ENCODE measurements at places on chromosomes 3 and 15. TPM values are rescaled to one million over a fixed set of nuclear protein-coding genes. Genes with fewer than 3 reads are reported as not detected.
A peak's percentile ranks its signal among the peaks of the same experiment; 100 is the strongest.

EIF4A2 gene
- 626 TPM for total RNA-seq

- DNase-seq = no peak
These were observed 602.1 kb upstream of the ZNF385D start for GRCh38 chr3:22353126-22353525.

DNA sequence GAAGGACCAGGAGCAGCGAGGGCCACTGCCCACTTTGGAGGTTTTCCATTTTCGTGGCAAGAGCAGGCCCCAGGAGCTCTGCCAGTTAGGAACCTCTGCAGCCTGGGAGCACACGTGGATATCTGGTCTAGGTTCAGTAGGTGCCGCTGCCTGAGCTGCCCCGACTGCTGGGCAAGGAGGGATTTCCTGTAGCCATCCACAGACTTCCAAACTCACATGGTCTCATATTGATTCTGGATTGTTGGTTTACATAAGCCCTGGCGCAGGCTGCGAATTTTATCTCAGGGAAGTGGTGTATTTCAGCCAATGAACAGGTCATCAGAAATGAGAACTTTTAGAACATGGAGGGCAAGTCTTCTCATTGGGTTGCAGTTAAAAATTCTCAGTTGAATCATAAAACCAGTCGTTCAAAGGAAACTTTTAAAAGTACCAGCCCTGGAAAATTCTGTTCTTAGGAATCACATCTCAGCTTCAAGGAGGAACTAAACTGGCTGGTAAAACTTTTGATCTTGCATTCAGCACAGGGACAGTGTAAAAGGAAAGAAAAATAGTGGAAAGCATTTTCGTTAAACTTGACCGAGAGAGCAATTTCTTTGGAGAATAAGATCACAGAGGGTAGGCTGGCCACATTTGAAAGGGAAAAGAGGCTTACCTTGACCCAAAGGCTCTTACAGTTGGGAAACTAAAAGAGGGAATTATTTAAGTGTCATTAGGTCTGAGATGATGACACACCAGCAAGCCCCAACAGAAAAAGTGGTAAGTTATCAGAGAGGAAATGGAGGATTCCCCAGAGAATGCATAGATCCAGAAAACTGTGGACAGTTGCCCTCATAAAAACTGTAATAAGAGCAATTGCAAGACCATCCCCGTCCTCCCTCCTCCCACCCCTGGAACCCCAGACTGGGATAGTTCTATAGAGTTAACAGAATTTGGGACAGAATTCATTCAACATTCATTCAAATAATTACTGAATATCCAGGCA, 6.4 kb upstream of the RTP3 start:
- no peak for DNase-seq

- DNase-seq = no peak
These were observed 340.3 kb downstream of the NTRK3 start for GRCh38 chr15:87916208-87916607.

- DNase-seq = peak; percentile 48
These were observed at the start of gene BHLHE40 for GRCh38 chr3:4979428-4980228. Gene BHLHE40, plus strand, starts transcription at chr3:4979437. Its CDS starts 282 bp downstream, at chr3:4979719.

MFAP1 gene
- 23.9 TPM for total RNA-seq

DNA sequence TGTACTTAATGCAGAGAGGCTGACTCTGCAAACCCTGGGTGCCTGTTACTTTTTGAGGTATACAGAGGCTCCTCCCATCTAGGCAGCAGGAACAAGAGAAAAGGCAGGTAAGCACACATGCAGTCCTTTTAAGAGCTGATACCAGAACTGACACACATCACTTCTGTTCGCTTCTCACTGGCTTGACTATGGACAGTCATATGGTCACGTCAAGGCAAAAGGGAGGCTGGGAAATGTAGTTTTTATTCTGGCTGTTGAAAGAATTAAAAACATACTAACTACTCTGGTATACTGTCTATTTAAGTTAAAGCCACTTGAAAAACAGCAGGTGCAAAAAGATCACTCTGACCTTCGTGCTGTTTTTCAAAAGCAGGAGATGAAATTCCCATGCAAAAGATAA, 218.3 kb downstream of the CTNNB1 start:
- no peak for DNase-seq

DNA sequence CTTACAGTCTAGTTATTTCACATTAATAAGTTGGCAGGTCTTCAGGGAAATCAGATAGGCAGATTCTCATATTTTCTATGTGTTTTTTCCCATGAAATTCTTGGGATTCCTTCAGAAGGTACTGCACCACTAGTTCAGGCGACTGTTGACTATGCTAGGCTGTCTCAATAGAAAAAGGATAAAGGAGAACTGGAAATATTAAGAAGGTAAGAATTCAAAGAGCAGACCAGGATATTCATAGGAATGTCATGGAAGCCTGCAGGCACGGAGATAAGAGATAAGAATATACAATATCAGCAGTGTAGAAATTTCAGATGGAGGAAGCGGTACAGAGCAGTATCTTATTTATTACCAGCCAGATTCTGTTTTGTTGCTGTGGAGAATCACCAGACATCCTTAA, 432.1 kb upstream of the MDFIC2 start:
- no peak for DNase-seq

- DNase-seq = no peak
These were observed 65.2 kb downstream of the FHIT start for GRCh38 chr3:61186030-61186429.

ROPN1 gene
- not detected for total RNA-seq

ACTRT3 gene
- not detected for total RNA-seq

- DNase-seq = no peak
These were observed 115.6 kb upstream of the LMCD1 start for GRCh38 chr3:8385848-8386620.

GRCh38 chr15:83064859-83065258, 2.2 kb downstream of the BTBD1 start:
- DNase-seq = no peak

Data from naive thymus-derived CD4-positive, alpha-beta T cell (primary cell).